Activated naive CD4-positive, alpha-beta T cell treated with anti-CD3 and anti-CD28 coated beads for 36 hours (primary cell): ENCODE measurements at places on chromosomes 3 and 15.

DNA sequence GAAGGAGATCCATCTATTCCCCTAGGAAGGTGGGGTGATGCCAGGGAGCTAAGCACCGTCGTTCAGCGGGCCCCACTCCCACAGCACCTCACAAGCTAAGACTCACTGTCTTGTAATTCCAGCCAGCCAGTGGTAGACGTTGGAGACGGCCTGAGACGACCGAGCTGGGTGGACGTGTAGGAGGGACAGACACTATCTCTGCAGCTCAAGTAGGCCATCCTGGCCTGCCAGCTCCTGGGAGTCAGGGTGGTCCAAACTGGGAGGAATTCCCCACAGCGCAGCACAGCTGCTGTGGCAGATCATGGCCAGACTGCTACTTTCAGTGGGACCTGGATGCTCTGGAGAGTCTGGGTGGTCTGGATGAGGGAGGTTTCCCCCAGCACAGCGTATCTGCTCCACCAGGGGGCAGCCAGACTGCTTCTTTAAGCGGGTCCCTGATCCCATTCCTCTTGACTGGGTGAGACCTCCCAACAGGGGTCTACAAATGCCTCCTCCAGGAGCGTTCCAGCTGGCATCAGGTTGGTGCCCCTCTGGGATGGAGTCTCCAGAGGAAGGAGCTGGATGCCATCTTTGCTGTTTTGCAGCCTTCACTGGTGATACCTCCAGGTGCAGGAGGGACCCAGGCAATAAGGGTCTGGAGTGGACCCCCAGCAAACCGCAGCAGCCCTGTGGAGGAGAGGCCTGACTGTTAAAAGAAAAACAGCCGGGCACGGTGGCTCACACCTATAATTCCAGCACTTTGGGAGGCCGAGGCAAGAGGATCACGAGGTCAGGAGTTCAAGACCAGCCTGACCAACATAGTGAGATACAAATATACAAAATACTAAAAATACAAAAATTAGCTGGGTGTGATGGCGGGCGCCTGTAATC, 27.6 kb downstream of the GNB5 start:
- peak; percentile 29 for DNase-seq

GRCh38 chr3:295166-295565, 98.6 kb downstream of the CHL1 start:
- no peak for DNase-seq

- DNase-seq: peak; percentile 40
Observed at GRCh38 chr3:123584284-123584987, 417 bp downstream of the HACD2 start.

DNA sequence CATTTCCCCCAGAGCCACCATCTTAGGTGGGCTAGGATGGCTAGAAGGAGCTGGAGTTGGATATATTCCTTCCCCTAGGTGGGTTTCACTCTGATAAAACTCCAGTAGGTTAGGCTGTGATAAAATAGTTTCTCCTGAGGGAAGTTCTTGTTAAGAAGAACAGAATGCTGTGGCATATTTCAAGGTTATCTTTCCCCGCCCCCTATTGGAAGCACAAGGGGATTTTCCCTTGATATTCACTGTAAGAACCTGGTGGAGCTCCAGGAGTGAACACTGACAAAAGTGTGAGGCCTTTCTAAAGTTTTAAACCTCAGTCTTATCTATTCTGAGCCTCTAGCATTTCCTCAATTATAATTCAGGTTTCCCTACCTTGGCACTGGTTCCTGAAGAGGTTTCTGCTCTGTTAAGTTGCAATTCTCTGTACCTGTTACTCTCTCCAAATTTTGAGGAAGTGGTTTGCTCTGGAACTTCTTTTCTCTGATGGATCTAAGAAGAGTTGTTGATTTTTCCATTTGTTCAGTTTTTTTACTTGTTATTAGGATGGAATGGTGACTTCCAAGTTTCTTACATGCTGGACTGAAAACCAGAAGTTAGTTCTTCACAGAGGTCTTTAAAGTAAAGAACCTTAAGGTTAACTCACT, 113.5 kb downstream of the GMPS start:
- no peak for DNase-seq

DNA sequence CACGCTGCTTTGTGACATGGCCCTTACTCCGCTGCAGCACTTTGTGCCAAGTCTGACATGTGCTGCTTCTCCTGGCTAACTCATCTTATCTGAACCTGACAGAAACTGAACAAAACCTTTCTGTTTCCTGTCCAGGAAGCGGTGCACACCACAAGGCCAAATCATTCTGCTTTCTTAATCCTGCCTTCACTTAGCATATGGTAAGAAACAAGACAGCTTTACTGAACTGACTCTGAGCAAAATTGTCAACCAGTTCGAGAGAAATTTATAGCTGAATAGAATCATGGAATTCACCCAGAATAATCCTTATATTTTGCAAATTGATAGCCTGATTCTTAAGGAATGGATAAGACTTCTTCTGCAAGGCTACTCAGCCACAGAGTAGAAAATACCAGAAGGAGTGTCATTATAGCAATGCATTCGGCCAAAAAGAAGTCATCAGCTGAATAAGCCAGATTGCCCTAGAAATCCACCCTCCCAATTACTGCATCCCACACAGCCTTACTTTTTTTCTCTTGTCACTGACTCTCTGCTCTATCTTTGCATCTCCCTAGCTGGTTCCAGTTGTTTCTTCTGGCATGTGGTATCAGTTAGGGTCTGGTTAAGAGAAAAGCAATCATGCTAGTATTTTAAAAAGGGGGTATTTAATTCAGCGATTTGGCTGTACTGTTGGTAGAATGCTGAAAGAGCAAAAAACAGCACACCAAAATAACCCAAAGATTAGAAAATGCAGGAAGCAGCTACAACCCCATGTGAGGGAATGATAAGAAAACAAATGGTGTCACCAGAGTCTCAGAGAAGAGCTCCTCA, 41.6 kb upstream of the STRIT1 start:
- peak; percentile 14 for DNase-seq

DNA sequence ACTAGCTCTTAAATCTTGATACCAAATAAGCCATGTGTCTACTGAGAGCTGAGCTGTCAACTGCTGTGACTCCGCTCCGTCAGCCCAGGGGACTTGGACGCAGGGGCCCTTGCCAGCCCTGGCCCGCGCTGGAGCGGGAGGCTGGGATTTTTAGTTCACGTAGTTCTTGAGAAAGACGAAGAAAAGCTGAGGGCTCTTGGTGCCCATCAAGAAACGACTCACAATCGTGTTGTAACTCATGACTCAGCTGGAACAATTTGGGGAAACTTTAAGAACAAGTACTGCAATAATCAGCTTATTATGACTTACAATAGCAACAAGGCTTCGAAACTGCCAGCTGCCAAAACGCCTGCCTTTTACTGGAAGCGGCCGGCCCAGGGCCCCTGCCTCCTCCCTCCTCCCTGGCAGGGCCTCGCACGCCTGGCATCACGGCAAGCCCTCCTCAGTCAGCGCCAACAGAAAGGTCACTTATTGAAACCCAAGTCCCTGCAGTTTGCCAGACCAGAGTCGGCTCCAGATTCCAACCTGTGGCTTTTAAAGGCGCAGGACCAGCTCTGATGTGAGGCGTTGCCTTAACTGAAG, 60.3 kb downstream of the RGMA start:
- peak; percentile 38 for DNase-seq

GRCh38 chr15:35139822-35140221, 54.7 kb upstream of the NANOGP8 start:
- DNase-seq: no peak

GRCh38 chr3:40524568-40525285, at the start of gene ZNF621:
Gene ZNF621, plus strand, starts transcription at chr3:40524960. Its CDS starts 881 bp downstream, at chr3:40525841.
- peak; percentile 82 for DNase-seq

GRCh38 chr3:123113889-123114450, 47.1 kb downstream of the PDIA5 start:
- no peak for DNase-seq

- DNase-seq: peak; percentile 77
Observed at GRCh38 chr3:109731639-109732473, 394.5 kb upstream of the DPPA4 start.

GRCh38 chr3:90062631-90063200, 955.3 kb downstream of the EPHA3 start:
- no peak for DNase-seq

GRCh38 chr3:177378168-177378567, 180.9 kb upstream of the TBL1XR1 start:
- no peak for DNase-seq

DNA sequence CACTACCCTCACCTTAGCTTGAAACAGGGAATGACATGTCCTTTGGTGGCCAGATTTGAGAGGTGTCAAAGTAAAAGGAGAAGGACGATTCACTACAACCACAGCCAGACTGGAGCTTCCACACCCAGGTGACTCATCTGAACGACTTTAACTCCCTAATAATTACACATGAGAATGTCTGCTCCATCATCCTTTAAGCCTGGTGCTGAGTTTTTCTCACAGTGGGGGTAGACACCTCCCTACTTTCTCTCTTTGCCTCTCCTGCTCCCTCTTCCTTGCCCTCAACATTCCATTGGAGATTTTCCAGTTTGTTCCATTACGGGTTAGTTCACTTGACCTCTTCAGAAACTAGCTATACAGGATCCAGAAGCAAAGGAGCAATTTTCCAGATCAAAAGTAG, 154.3 kb upstream of the BHLHE40 start:
- no peak for DNase-seq

GRCh38 chr15:90789462-90789861, 72.3 kb downstream of the BLM start:
- DNase-seq: no peak

DNA sequence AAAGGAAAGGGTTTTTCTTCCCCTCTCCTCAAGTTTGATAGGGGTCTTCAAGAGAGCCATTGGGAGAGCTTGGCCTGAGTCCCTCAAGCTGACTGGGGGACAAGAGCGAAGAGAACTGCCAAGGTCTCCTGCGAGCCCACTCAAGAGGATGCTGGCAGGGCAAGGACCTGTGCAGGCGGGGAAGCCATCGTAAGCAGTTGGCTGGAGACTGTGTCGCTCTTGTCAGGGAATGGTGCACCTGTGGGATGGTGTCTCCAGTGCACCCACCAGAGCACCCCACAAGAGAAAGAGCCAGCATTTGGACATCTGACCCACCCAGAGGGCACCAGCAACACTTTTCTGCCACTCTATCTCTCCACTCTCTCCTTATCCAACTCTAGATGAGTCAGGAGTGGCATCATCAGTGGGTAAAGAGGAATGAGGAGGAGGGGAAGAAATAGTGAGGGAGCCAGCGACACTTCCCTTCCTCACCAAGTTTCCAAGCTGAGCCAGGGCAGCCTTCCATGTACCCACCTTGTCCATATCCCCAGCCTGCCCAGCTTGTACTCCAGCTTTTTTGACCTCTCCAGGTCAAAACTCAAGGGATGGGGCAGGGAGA, 13.6 kb upstream of the XIRP1 start:
- DNase-seq: no peak

DNA sequence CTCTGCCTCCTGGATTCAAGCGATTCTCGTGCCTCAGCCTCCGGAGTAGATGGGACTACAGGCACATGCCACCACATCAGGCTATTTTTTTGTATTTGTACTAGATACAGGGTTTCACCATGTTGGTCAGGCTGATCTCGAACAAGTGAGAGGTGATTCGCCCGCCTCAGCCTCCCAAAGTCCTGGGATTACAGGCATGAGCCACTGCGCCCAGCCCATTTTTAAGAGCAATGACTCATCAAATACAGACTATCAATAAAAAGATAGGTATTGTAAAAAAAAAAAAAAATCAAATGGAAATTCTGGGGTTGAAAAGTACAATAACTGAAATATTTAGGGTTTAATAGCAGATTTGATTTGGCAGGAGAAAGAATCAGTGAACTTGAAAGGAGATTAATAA, 129.0 kb downstream of the TJP1 start:
- DNase-seq: no peak

GRCh38 chr3:121167374-121168139, 259.6 kb downstream of the STXBP5L start:
- DNase-seq: no peak

- DNase-seq: no peak
Observed at GRCh38 chr15:94000606-94001005, 230.8 kb upstream of the MCTP2 start.

GRCh38 chr3:76403556-76403955, 618.2 kb upstream of the ZNF717 start:
- DNase-seq: no peak

GRCh38 chr3:16809993-16810392, 74.8 kb upstream of the PLCL2 start:
- DNase-seq: no peak

DNA sequence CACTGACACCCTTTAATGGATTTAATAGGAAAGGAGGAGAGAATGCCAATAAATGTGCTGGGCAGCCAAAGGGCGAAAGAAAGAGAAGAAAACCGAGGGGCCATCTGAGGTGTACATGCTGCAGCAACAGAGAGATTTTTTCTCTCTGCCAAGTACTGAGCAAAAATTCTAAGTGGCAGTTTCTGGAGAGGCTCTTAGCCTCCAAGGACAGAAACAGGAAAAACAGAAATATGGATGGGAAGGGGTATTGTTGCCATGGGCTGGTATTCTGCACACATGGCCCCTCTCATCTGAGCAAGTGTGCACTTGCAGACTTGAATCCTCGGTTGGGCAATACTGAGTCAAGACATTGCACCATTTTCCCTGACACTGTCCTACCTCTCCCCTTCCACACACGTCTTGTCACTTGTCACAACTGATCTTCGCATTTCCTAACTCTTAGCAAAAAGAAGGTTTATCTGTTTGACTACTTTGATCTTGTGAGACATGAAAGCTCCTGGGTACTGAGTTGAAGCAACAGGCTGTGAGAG, 73.9 kb downstream of the PRICKLE2 start:
- DNase-seq: no peak

DNA sequence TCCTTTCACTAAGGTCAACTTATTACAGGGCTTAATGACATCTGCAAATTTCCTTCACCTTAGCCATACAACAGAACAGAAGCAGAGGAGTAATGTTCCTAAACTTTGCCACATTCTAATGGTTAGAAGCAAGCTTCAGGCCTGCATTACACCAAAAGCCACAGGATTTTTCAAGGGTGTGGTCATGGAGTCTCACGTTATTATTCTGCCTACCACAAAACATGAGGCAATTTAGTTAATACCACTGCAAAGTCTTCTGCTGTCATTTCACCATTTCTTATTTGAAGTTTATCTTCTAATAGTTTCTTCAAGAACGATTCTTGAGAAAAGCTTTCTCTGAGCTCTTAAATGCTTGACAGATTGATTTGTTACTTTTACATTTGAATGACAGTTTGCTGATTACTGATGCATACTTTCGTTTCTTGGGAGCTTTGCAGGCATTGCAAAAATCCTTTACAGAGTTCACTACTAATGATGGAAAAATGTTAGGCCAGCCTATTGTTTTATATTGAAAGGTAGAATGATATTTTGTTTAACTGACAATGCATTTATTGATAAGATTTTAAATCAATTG, 1257.1 kb downstream of the NSUN3 start:
- DNase-seq: no peak

- no peak for DNase-seq
Observed at GRCh38 chr3:197017003-197017402, 12.6 kb downstream of the MELTF start.
